Kidney tubule cell (primary cell): ENCODE measurements at places on chromosomes 1 and 21.

DNA sequence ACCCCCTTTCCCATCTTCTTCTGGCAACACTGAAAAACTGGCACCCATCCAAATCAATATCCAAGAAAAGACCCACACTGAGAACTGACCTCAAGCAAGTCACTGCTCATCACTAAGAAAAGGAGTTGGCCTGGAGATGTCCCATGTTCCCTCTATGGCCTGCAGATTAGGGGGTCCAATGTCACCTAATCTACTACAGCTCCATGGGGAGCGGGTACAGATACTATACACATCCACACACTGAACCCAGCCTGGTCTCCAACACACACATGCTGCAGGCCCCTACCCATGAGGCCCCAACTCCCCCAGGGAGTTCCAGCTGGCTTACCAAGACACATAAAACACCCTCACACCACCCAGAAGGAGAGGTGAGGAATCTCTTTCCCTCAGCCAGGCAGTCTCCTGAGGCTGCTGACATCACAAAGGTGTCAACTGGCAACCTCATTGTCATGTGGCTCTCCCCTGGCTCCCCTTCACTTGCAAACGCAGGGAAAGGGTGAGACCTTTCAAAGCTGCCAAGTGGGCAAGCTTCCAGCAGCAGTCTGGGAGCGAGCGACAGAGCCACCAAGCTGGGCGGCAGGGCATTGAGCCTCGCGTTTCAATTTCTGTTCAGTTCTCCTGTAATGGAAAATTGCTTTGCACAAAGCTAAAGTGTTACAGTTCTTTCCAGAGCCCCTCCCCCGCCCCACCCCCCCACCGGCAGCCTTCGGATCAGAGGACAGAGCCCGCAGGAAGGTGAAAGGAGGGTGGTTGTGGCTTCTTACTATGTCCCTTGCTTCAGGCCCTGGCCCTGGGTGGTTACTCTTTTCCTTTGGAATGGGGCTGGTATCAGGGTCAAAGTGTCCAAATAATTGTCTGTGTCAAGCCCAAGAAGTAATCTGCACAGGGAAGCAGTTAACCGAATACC, at the start of gene LRRC52:
Gene LRRC52 (plus strand): TSS at position 469 of the 907 bp plus-strand sequence. CDS start 297 bp downstream, at position 766.
- DNase-seq: peak; percentile 56

- DNase-seq: no peak
Measured at GRCh38 chr1:99228153-99228552, 36.1 kb upstream of the PLPPR4 start.

DNA sequence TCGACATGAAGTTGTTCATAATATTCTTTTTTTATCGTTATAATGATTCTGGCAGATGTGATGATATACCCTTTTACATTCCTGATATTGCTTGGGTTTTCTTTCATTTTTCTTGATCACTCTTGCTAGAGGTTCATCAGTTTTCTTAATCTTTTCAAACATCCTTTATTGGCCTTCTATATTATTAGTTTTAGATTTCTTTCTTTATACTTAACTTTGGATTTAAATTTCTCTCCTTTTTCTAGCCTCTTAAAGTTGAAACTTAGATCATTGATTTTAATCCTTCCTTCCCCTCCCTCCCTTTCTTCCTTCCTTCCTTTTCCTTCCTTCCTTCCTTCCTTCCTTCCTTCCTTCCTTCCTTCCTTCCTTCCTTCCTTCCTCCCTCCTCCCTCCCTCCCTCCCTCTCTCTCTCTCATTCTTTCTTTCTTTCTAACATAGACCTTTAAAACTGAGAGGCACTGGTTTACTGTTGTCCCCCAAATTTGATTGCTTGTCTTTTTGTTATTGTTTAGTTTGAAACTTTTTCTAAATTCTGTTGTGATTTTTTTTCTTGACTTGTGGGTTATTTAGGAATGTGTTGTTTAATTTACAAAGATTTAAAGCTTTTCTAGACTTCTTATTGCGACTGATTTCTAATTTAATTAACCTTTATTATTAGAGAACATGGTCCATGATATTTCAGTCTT, 31.6 kb downstream of the HOOK1 start:
- no peak for DNase-seq

- DNase-seq: no peak
Measured at GRCh38 chr1:239547987-239548386, 161.6 kb downstream of the CHRM3 start.

GRCh38 chr1:103194060-103194459, 85.7 kb upstream of the COL11A1 start:
- no peak for DNase-seq

DNA sequence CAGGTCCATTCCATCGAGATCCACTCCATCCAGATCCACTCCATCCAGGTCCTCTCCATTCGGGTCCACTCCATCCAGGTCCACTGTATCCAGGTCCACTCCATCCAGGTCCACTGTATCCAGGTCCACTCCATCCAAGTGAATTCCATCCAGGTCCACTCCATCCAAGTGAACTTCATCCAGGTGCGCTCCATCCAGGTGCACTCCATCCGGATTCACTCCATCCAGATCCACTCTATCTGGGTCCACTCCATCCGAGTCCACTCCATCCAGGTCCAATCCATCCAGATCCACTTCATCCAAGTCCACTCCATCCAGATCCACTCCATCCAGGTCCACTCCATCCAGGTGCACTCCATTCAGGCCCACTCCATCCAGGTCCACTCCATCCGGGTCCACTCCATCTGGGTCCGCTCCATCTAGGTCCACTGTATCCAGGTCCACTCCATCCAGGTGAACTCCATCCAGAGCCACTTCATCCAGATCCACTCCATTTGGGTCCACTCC, 157.4 kb downstream of the HUNK start:
- DNase-seq: no peak

DNA sequence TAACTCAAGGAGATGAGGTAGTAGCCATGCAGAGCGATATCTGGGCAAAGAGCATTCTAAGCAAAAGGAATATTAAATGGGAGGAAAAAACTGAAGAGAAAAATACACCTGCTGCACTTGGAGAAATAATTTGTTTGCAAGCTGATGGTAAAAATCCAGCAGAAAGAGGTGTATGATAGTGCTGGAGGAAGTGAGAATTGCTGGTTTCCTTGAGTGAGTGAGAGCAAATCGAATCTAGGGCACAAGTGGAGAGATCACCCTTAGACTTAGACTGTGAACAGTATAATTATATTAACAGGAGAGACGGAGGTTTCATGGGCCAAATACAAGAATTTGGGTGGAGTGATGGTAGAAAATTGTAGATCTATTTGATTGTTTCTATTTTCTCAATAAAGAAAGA, 2.7 kb upstream of the CR1 start:
- no peak for DNase-seq

GRCh38 chr1:63982201-63982600, 208.4 kb downstream of the ROR1 start:
- no peak for DNase-seq

GRCh38 chr1:221272940-221273339, 393.7 kb downstream of the HLX start:
- DNase-seq: no peak

- no peak for DNase-seq
Measured at GRCh38 chr1:227884370-227885134, 63.2 kb downstream of the WNT9A start.

- no peak for DNase-seq
Measured at GRCh38 chr1:145961425-145962156, 2.8 kb downstream of the ANKRD34A start.

DNA sequence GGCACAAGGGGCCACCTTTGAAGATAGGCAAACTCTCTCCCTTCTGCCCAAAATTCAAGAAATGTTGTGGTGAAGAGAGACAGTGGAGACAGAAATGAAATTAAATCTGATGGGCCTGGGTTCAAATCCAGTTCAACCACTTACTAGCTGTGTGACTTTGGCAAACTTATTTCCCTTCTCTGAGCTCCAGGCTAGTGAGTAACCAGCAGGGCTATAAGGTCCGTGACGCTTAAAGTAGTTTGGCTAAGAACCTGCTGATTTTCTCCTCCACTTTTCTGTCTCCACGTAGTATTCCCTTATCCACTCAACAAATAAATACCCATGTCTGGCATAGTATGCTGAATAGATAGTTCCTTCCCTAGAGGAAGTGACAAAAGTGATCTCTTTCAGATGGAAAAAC, 1.9 kb downstream of the SLC2A1 start:
- DNase-seq: no peak

DNA sequence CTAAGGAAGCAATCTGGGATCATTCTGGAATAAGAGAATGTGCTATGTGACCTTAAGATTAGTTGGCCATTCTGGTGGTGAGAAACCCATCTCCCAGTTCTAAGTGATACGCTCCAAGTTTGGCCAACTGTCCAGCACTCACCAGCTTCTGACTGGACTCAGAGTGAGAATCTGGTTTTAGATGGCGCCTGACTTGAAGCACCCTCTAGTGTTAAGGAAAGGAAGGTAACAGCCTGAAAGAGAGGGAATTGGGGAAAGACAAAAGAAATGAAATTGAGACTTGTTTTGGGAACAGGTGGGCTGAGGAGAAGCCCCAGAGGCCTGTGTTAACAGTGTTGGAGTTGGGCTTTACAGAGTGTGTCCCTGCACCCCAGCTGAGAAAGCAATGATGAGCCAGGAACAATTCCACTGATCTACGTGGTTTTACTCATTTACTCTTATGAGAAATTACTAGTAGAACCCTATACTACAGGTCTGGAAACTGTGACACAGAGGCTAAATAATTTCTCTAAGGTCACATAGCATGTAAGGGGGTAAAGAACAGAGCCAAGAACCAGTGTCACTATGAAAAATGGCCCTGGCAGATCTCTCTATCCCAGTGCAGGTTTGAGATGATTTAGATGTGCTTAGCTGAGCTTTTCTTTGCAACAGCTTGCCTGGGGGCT, 9.3 kb upstream of the FCAMR start:
- DNase-seq: peak; percentile 58

- no peak for DNase-seq
Measured at GRCh38 chr1:66373157-66373591, 160.8 kb upstream of the SGIP1 start.

- no peak for DNase-seq
Measured at GRCh38 chr1:185537596-185537995, 196.6 kb upstream of the HMCN1 start.

- peak; percentile 85 for DNase-seq
Measured at GRCh38 chr1:225299624-225300023, 128.2 kb downstream of the LBR start.

- DNase-seq: no peak
Measured at GRCh38 chr1:183753464-183753891, 51.4 kb upstream of the RGL1 start.

- DNase-seq: no peak
Measured at GRCh38 chr1:11772458-11772857, 10.5 kb downstream of the C1orf167 start.

- no peak for DNase-seq
Measured at GRCh38 chr1:33393991-33394390, 36.9 kb downstream of the PHC2 start.

DNA sequence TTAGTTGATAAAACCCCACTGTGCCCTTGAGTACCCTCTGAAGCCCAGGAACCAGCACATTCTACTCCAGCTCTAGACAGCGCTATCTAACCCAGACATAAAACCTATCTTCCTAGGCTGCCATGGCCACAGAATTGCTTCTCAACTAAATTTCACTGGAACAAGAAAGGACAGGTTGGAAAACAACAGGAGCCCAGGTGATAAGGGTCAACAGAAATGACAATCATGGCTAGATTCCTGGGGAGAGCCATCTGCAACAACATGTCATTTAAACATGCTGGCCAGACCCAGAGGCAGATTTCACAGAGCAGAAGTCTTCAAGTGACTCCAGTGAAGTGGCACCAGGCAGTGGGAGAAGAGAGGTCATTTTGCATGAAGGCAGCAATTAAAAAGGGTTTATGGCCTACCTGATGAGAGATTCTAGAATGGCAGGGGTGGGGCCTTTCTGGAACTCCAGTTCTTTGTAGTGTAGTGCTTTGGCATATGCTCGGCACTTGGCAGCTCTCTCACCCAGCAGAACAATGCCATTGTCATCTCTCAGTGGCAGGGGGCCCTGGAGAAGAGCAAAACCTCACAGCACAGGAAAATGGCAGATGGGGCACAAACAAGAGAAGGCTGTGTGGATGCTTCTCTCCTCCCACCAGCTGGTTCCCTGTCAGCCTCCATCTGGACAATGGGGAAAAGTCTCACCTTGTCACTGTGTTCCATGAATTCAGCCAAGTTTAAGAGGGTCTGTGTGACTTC, 9.9 kb downstream of the ANGPTL7 start:
- DNase-seq: no peak

- DNase-seq: peak; percentile 22
Measured at GRCh38 chr21:37564924-37565529, 198.5 kb downstream of the DYRK1A start.

DNA sequence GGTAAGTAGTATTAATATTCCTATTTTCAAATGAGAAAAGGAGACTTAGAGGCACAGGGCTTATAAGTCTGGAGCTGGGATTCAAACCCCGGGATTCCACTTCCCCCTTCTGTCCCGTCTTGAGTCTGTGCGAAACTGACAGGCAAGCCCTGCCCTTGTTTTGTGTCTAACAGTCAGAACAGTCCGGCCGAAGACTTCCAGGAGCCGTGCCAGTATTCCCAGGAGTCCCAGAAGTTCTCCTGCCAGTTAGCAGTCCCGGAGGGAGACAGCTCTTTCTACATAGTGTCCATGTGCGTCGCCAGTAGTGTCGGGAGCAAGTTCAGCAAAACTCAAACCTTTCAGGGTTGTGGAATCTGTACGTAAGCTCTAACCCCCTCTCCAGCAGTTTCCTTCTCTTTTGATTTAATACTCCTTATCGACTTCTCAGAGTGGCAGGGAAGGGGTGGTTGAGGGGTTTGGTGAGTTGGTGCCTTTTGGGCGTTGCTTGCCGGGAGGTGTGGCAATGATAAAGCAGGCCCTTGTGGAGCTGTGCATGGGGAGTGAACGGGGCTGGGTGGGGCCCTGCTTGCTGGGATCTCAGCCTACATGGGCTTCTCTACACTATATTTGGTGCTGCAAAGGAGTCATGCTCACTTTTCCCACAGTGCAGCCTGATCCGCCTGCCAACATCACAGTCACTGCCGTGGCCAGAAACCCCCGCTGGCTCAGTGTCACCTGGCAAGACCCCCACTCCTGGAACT, 29.4 kb downstream of the IL6R start:
- DNase-seq: no peak
